H9 (cell line): ENCODE measurements at places on chromosomes 6 and 20.

DNA sequence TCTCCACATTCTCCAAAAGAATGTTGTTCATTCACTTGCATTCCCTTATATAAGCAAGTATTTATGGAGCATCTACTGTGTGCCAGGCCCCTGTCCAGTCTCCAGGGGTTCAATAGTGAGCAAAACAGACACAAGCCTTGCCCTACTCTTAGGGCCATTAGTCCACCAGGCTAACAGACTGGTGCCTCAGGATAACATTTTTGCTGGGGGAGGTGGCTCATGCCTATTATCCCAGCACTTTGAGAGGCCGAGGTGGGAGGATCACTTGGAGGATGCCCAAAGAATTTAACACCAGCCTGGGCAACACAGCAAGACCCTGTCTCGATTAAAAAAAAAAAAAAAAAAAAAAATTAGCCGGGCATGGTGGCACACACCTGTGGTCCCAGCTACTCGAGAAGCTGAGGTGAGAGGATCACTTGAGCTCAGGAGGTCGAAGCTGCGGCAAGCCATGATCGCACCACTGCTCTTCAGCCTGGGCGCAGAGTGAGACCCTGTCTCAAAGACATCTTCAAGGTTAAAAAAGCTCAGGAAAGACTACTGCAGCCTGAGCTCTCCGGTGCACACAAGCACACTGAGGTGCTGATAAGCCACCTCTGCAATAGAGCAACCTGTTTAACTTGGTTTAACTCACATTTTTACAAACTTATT lies 19.9 kb downstream of the CAPN11 start:
- DNase-seq: no peak

GRCh38 chr6:15246666-15247499 lies 1.0 kb downstream of the JARID2 start:
- no peak for DNase-seq

- DNase-seq: no peak
These were observed 680.2 kb upstream of the AGPAT4 start for GRCh38 chr6:161954077-161954476.

DNA sequence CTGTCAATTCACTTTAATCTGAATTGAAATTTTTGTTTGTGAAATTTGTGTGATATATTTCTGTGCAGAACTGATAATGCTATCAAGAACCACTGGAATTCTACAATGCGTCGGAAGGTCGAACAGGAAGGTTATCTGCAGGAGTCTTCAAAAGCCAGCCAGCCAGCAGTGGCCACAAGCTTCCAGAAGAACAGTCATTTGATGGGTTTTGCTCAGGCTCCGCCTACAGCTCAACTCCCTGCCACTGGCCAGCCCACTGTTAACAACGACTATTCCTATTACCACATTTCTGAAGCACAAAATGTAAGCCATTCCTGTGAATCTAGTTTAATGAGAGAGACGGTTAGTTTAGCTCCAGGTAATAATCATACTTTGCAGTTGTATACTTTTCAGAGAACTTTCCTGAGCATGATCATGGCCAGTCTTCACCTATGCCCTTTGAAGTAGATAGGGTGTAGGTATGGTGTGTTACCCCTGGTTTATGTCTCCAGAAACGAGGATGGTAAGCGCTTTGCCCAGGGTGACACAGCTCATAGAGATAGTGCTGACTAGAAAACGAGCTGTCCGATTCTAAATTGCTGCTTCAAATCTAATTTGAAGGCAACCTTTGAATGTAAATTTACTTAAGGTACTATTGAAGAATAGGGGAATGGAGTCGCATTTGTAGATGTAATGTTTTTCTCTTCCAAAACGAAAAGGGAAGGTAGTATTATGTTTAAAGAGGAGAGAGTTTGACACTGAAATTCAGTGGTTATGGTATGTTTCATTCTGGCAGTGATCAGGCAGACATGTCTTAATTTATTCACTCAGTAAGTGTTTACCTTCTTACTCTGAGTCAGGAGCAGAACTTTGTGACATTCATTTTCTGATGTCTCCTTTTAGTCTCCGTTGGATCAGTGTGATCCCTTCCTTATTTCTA lies 11.4 kb downstream of the MYB start:
- DNase-seq: no peak
